ENCODE measurements at places on chromosomes 4 and X.

DNA sequence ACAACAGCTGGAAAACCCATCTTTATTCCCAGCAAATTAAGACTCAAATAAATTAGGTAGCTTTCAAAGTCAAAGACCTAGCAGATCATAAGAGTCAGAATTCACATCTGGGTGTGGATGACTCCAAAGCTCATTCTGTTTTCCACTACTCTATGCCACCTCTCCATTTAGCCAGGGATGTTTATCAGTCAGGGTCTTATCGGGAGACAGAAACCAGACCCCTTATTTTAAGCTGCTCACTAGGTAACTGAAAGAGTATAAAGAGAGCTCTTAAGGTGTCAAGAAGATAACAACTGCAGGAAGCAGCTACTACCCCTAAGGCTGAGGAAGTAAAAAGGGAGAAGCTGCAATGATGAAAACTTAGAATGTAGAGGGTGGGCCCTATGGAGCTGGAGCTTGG, 333.7 kb upstream of the KLF3 start:
- no peak for DNase-seq

DNA sequence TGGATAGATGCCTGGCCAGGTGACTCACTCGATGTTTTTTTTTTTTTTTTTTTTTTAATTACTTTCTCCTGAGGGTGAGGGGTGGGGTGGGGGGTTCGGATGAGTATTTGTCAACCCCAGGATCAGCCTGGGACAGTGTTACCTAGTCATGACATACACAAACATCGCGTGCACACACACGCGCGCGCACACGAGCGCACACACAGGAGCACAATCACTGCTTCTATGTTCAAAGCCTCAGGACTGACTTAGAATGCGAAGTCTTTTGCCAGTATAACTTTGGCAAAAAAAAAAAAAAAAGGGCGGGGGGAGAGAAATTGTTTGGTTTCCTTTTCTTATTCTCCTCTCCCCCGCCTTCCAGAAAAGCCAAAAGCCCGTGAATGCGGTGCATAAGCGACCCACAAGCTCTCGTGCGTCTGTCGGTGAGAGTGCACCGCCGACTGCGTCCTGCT, 115.0 kb upstream of the TEX13C start:
- DNase-seq: no peak

- no peak for DNase-seq
Measured at GRCh38 chr4:4254666-4255065, 6.6 kb upstream of the TMEM128 start.

DNA sequence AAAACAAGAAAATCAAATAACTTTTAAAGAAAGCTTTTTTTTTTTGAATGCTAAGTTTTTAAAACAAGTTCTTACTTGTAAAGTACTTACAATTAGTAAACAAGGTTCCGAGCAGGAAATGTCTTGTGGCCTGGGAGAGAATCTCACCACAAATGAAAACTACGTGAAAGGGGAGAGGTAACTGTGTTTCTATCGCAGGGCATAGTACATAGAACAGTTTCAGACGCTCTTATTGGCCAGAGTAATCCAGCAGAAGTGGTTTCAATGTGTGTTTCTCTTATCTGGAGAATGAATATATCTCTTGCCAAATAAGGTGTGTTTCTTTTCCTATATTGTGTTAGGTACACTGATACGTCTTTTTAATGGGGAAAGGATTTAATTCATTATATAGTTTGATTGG, at the start of gene PLAC8:
Gene PLAC8 (minus strand): TSS at position 154 of the 400 bp plus-strand sequence. CDS start 6,808 bp downstream, outside the sequence.
- no peak for DNase-seq

DNA sequence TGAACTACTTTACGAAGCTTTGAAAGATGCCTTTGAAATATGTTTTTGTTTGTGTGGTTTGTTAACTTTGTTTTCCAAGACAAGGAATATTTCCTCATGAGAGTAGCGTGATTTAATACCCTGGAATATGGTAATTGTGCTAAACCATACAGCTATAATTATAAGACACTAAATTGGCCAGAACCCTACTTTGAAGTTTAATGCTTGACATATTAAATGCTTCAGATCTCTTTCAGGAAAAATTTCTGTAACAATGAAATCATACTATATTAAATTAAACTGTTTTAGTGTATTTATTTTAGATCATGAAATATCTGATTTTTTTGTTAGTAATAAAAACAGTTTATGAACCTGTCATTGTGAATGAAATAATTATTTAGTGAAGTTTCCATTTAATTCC, 63.5 kb downstream of the DCLK2 start:
- DNase-seq: no peak

DNA sequence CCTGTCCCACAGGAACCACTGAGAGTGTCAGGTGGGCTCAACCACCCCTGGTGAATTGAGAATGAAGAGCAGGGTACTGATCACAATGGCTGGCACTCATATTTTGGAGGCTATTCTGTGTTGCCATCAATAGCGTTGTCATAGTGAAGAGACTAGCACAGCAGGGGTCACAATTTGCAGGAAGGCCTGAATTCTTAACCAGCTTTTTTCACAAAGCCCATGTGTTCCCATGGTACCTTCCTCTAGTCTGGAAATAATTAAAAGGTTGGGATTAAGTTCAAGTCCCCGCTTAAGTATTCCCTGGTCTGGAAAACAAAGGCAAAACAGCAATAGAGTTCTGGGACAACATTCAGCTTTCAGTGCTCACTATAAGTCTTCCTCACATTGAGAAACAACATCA, 1051.7 kb downstream of the C4orf33 start:
- DNase-seq: no peak

GRCh38 chrX:5051831-5052491, 1176.7 kb downstream of the NLGN4X start:
- DNase-seq: peak; percentile 86

DNA sequence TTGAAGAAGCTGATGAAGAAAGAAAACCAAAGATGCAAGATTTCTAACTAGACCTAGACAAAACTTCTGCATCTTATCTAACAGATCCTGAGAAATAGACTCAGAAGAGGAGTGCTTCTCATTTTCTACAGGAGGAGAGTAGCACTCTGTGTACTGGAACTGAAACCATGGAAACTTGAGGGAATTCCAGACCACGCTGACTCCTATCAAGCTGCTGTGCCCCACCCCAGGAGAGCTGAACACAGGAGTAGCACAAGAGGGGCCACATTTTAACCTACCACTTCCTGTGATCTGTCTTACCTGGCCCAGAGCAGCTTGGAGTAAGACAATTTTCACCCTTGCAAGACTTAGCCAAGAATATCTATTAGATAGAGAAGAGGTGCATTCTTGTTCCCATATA, 248.9 kb downstream of the SCFD2 start:
- DNase-seq: peak; percentile 53

GRCh38 chr4:159516556-159517140, 413.8 kb downstream of the RAPGEF2 start:
- DNase-seq: peak; percentile 32

GRCh38 chr4:127347936-127348335, 284.8 kb upstream of the INTU start:
- DNase-seq: no peak

DNA sequence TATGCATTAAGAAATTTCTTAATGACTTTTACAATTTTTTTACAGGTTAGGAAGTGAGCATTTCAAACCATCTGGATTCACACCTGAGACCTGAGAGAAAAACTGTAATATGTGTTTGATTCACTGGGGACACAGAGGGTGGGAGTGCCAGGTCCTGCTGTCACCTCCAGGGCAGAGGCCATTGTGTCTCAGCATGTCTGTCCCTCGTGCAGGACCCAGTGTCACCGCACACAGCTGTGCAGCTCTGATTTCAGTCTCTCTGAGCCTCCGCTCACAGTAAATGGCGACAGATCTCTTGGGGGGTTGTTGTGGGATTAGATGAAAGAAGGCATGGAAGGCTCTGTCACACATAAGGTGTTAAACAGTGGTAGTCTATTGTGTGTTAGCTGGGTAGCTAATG, 23.0 kb upstream of the CLDN24 start:
- DNase-seq: no peak

DNA sequence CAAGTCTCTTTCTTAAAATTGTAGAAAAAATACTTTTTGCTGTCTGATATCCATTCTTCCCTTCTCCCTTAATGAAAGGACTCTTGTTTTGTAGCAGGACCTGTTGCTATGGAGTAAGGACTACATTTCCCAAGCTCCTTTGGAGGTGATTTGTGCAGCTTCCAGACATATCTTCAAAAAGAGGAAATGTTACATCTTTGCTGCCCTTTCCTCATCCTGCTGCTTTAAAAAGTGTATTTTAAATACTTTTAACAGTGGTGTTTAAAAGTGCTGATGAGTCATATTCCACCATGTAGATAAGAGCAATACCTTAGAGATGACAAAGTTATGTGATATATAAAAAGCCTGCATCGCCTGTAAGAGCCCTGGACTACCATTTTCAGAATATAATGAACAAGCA, 98.7 kb downstream of the CFAP299 start:
- DNase-seq: no peak

DNA sequence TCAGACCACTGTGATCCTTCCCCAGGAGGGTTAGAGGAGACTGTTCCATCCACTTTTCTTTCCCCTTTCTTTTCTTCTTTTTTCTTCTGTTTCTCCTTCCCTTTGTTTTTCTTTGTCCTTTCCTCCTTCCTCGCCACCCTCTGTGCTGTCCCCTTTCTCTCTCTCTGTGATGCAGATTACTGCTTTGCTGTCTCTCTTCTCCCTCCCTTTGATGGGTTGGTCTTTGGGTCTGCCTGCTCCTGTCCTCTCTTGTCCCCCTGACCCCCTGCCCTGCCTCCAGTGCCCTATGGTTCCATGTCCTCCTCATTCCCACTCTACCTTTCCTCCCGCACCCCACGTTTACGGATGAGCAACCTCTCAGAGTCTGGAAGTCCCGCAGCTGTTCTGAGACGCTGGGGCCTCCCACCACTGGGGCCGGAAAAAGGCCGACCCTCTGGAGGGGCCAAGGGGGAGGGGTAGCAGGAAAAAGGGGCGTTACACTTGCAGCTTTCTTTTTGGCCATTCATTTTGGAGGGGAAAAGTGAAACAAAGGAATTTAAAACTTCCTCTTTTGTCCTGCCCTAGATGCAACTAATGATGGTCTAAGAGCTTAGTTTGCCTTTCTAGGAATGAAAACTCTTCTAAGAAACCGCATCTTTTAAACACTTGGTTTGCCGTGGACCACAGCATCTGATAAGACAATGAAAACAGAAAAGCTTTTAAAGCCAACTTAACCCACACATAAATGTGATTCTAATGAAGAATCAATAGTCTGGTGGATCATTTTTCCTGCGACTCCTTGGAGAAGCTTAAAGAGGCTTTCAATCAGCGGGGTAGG, 24.5 kb upstream of the TSR2 start:
- DNase-seq: no peak

GRCh38 chrX:137423241-137423640, 142.7 kb upstream of the ZIC3 start:
- no peak for DNase-seq

DNA sequence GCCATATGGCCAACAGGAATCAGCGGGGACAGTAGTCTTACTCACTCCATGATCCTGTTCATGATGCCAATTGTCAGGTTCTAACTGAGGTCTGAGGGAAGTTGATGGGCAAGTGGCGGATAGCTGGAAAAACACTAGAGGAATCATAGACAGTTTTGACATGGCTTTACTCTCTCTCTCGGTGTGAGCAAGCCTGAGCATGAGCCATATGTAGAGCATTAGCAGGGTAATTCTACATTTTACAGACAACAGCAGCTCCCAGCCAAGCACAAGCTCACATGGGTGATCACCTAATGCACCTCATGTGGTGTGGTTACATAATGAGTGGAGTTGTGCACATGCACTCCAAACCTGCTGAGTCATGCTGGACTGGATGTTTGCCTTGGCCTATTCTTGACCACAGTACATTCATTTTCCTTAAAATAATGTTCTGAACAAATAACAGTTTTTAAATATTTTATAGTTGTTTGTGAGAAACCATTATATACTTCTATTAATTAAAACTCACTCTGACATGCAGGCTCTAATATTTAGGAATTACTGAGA, 429.2 kb downstream of the GPAT3 start:
- DNase-seq: no peak

DNA sequence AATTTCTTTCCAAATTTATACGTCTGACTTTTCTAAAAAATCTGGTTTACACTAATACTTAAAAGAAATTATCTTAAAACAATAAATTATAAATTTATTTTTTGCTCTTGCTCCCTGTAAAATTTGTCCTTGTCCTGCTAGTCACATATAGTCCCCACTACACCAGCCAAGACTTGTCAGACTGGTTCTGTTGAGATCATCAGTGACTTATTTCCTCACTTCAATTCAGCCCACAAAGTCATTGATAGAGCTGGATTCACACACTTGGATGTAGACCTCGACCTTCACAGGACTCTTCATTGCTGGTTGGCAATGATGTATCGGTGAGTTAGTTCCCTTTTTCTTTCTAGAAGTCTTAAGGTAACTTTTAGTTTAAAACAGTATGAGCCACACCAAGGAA, at the start of gene TMPRSS11E:
Gene TMPRSS11E (plus strand): TSS at position 263 of the 400 bp plus-strand sequence. CDS start 50 bp downstream, at position 313.
- no peak for DNase-seq

DNA sequence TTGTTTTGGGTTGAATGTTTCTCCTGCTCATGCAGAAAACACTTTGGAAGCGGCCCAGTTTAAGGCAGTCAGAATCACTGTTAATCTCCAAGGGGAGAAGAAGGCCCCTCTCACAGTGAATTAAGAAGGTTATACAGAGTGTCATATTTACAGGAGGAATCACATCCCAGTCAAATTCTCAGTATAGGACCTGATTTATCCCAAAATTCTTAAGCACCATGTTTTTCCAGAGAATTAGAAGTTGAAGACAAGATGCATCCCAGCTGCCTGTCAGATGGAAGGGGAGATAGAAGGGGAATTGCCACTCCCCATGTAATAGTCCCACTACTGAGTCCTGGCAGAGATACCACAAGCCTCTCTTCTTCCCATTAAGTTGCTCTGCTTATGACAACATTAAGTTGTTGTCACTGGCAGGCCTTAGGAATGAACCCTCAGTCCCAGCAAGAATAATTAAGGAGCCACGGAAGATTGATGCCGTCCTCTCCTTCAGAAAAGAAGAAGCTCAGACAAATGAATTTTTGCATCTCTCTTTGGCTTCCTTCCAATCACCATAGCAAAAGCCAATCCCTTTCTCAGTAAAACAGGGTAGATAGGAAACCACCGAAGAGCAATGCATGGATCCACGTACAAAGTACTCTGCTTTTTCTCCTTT, 138.4 kb downstream of the LDB2 start:
- peak; percentile 60 for DNase-seq

DNA sequence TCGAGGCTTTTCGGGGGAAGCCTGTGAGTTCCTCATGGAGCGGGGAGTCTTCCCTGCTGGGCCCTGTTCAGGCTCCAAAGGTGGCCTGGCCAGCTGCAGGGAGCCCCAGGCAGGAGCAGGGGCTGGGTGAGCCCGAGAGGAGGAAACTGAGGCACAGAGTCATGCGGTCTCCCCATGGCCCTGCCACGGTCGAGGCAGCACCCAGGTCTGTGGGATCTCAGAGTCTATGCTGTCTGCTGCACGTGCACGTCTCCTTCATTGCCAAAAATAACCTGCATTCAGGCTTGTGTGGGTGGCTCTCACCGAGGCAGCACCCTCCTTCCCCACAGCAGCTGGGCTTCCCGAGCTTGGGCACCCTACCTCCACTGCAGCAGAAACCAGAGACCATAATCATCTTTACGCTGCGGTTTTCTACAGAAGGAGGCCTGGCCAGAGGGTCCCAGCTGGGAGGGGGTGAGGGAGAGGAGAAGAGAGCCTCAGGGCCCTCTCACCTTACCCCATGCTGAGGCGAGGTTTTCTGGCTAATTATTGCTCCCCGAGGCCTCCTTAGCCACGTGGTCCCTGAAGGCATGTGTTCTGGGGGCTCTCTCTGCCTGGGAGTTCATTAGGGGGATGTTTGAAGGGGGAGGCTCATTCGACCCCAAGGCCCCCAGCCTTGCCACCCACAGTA, 64.3 kb downstream of the CPZ start:
- no peak for DNase-seq

- no peak for DNase-seq
Measured at GRCh38 chr4:73606465-73606974, 13.7 kb downstream of the RASSF6 start.

- no peak for DNase-seq
Measured at GRCh38 chr4:126687655-126688358, 945.0 kb upstream of the INTU start.
